ENCODE measurements at places on chromosomes 2 and 18.
A peak's percentile ranks its signal among the peaks of the same experiment; 100 is the strongest.

DNA sequence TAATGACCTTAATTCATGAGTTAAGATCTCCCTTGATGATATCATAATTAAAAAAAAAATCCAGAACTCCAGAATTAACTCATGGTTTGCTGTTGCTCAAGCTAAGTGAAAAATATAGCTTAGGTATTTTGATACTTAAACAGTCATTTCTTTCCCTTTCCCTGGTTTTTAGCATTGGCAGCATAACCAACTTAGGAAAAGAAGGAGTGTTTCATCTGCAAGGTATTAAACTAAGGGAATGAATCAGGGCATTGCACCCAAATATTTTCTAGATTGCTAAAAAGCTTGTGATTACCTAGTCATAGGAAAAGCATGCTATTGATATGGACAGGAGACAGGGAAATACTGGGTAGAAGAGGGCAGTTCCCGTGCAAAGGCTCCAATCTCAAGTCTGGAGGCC is 207.2 kb downstream of the LRP1B start:
- DNase-seq: peak; percentile 12
- H3K36me3 ChIP-seq: no peaks in the 10 kb centered on the region
- H3K27ac ChIP-seq: no peak overlapping the region
- no peaks in the 10 kb centered on the region for H3K4me1 ChIP-seq
- H3K4me3 ChIP-seq: no peak overlapping the region
- H3K27me3 ChIP-seq: no peaks in the 10 kb centered on the region

DNA sequence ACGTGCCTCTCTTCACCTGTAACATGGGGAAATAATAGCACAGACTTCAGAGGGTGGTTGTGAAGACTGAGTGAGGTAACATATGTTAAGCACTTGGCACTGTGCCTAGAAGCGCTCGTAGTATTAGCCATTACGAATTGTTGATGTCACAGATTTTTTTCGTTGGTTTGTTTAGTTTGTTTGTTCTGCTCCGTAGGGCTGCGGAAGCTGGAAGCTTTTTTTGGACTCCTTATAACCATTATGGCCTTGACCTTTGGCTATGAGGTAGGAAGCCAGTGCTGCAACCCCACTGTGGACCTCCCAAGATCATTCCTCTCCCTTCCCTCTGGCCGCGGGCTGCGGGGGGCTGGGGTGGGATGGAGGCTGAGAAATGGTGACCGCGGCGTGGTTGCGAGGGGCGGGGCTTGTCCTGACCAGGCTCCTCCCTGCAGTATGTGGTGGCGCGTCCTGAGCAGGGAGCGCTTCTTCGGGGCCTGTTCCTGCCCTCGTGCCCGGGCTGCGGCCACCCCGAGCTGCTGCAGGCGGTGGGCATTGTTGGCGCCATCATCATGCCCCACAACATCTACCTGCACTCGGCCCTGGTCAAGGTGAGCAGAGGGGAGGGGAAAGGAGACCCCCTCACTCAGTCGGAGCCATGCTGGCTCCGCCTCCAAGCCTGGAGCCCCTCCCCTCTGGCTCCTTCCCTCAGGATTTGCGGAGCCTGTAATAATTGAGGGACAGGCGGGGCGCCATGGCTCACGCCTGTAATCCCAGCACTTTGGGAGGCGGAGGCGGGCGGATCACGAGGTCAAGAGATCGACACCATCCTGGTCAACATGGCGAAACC is 5.5 kb downstream of the SLC11A1 start:
- no peaks in the 10 kb centered on the region for H3K36me3 ChIP-seq
- peak; percentile 96 for DNase-seq
- peaks cover 13% of the 10 kb centered on the region for H3K4me1 ChIP-seq
- peak overlapping the region; percentile 59 for H3K4me3 ChIP-seq

- no peaks in the 10 kb centered on the region for H3K36me3 ChIP-seq
- H3K27ac ChIP-seq: no peak overlapping the region
- H3K27me3 ChIP-seq: no peaks in the 10 kb centered on the region
- H3K4me1 ChIP-seq: peaks cover 13% of the 10 kb centered on the region
- H3K4me3 ChIP-seq: no peak overlapping the region
These were observed 5.6 kb downstream of the TMEM247 start for GRCh38 chr2:46485002-46485401.

DNA sequence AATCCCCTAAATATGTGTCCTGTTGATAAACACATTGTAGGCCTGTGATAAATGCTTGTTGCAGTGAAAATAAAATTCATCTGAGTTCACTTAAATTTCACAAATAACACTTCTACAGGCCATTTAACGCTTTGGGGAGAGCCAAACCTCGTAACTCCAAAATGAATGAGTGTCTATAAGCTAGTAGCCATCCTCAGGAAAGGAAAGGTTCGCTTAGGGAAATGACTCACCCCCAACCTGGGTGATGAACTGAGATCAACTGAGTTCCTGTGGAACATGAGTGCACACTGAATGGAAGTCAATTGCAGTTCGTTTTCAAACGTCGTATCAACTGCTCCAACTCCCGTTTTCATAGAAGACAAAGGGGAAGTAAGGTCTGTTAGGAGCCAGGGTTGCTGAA is 527.6 kb upstream of the ID2 start:
- no peaks in the 10 kb centered on the region for H3K36me3 ChIP-seq
- H3K27ac ChIP-seq: no peak overlapping the region
- no peak for DNase-seq
- H3K4me1 ChIP-seq: peaks cover 13% of the 10 kb centered on the region
- no peak overlapping the region for H3K4me3 ChIP-seq

DNA sequence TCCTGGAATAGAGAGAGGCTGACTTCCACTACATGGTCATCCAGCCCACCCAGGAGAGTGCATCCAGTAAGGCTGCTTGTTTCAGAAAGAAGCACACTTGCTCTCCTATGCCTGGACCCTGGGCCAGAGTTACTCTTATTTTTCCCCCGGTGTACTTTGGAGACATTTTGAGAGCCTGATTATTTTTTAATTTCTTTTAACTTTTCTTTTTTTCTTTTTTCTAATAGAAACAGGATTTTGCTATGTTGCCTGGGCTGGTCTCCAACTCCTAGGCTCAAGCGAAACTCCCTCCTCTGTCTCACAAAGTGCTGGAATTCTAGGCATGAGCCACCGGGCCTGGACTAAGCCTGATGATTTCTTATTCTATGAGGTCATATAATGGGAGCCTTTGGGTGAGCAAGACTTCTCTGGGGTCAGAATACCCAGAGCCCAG is 62.2 kb downstream of the RPL37A start:
- peak overlapping the region; percentile 35 for H3K27ac ChIP-seq
- H3K4me3 ChIP-seq: no peak overlapping the region
- H3K4me1 ChIP-seq: peaks cover 10% of the 10 kb centered on the region
- no peaks in the 10 kb centered on the region for H3K36me3 ChIP-seq
- DNase-seq: no peak

GRCh38 chr2:150557020-150557600 is 69.6 kb upstream of the RND3 start:
- H3K36me3 ChIP-seq: no peaks in the 10 kb centered on the region
- no peak overlapping the region for H3K4me3 ChIP-seq
- DNase-seq: no peak
- no peak overlapping the region for H3K27ac ChIP-seq
- no peaks in the 10 kb centered on the region for H3K4me1 ChIP-seq

- no peak for DNase-seq
- no peak overlapping the region for H3K4me3 ChIP-seq
- H3K27me3 ChIP-seq: no peaks in the 10 kb centered on the region
- H3K36me3 ChIP-seq: peaks cover 67% of the 10 kb centered on the region
- H3K27ac ChIP-seq: no peak overlapping the region
These were observed 50.0 kb downstream of the SOCS6 start for GRCh38 chr18:70338890-70339289.

DNA sequence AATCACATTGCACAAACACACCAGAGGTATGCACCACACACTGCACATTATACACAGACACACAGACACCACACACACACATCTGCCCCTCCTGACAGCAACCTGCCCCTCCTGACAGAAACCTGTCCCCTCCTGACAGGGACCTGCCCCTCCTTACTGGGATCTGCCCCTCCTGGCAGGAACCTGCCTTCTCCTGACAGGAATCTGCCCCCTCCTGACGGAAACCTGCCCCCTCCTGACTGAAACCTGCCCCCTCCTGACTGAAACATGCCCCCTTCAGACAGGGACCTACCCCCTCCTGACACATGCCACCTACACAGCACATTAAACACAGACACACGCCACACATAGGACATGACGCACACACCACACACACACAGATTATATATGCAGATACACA is 88.9 kb downstream of the PXDN start:
- H3K27ac ChIP-seq: peak overlapping the region; percentile 89
- peaks cover 24% of the 10 kb centered on the region for H3K36me3 ChIP-seq
- H3K27me3 ChIP-seq: no peaks in the 10 kb centered on the region
- H3K4me1 ChIP-seq: peaks cover 49% of the 10 kb centered on the region
- DNase-seq: no peak
- no peak overlapping the region for H3K4me3 ChIP-seq

- H3K36me3 ChIP-seq: peaks cover 3% of the 10 kb centered on the region
- H3K4me3 ChIP-seq: no peak overlapping the region
- H3K27me3 ChIP-seq: no peaks in the 10 kb centered on the region
- H3K27ac ChIP-seq: no peak overlapping the region
These were observed 171.2 kb upstream of the MYO3B start for GRCh38 chr2:170006587-170007325.

DNA sequence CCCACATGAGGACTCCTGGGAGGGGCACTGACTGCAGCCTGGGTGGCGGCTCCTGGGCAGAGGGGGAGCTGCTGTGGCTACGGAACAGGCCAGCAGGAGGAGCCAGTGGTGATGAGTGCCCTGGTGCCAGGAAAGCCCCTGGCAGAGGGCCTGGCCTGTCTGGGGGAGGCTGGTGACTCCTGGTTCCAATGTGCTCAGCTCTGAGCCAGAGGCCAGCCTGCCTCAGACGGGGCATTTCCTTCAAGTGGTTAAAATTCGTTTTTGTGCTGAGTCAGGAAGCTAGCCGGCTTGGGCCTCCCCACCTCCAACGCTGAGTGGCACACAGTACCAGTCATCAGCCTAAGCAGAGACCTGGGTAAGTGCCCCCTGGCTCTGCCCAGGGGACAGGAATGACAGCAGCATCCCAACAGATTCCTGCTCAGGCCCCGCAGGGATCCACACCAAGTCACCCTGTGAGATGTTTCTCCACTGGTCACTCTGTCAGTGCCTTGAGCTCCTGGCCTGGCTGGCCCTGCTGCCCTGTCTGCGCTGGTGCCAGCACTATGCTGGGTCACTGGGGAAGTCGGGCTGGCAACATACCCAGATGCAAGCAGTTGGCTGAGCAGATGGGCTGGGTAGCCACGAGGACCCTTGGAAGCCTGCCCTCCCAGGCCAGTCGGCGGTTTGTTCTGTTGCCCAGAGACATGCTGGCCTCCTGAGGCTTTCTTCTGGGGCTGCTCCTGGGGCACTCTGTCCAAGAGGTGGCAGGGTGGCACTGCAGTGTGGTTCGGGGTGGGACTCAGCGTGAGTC is 7.1 kb upstream of the KLF11 start:
- DNase-seq: peak; percentile 59
- H3K36me3 ChIP-seq: no peaks in the 10 kb centered on the region
- H3K27ac ChIP-seq: no peak overlapping the region
- H3K4me3 ChIP-seq: no peak overlapping the region

GRCh38 chr18:55327454-55327853 is 260.5 kb downstream of the TCF4 start:
- H3K27me3 ChIP-seq: no peaks in the 10 kb centered on the region
- no peak for DNase-seq
- H3K4me3 ChIP-seq: no peak overlapping the region
- no peak overlapping the region for H3K27ac ChIP-seq

DNA sequence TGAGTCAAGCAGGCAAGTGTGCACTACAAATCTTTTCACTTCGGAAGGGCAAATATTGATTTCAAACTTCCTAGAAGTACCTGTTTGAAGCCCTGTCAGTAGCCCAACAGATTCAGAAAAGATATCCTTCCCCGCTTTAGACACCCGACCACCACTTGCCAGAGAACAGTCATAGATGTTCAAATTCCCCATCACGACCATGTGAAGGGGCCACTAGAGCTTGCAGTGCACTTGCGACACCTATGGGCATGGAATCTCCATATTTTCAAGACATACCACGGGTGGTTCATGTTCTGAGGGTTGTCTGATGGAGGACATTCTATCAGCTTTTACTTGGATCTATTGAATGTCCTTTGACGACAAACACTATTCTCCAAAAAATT is 23.8 kb downstream of the GNLY start:
- no peak for DNase-seq
- H3K4me3 ChIP-seq: no peak overlapping the region
- H3K4me1 ChIP-seq: no peaks in the 10 kb centered on the region
- H3K27ac ChIP-seq: no peak overlapping the region
- peaks cover 24% of the 10 kb centered on the region for H3K27me3 ChIP-seq

DNA sequence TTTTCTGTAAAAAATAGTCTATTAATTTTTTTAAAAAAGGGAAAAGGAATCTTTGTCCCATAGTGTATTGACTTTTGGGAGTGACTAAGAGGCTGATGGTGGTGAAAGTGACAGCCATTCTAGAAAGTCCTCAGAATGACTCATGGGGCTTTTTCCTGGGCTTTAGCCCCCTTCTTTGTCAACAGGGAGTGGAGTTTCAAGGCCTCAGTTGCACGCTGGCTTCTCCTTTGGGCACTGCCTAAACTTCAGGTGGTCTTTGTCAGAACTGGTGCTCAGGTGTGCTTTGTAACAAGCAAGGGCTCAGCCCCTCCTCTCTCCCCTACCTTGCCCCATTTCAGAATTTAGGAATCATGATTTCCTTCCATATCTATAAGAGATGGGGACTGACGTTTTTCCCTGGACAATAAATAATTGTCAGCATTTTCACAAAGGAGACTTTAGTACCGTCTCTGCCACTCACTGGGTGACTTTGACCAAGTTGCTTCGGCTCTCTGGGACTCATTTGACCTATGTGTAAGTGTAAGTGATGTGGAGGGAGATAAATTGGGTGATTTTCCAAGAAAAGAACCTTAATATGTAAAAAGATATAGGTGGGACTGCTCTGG is 61.2 kb upstream of the IGFBP2 start:
- H3K4me3 ChIP-seq: no peak overlapping the region
- H3K4me1 ChIP-seq: no peaks in the 10 kb centered on the region
- no peak for DNase-seq
- H3K27me3 ChIP-seq: peaks cover 37% of the 10 kb centered on the region
- H3K36me3 ChIP-seq: no peaks in the 10 kb centered on the region

GRCh38 chr2:205692104-205692503 is 9.8 kb downstream of the NRP2 start:
- no peak overlapping the region for H3K27ac ChIP-seq
- no peaks in the 10 kb centered on the region for H3K36me3 ChIP-seq
- no peaks in the 10 kb centered on the region for H3K27me3 ChIP-seq

GRCh38 chr2:9315280-9315847 is 108.0 kb downstream of the ITGB1BP1 start:
- H3K27ac ChIP-seq: peak overlapping the region; percentile 7
- no peak overlapping the region for H3K4me3 ChIP-seq
- H3K4me1 ChIP-seq: peaks cover 30% of the 10 kb centered on the region
- H3K27me3 ChIP-seq: no peaks in the 10 kb centered on the region
- DNase-seq: no peak

GRCh38 chr2:25598911-25599310 is 74.5 kb downstream of the DTNB start:
- no peaks in the 10 kb centered on the region for H3K27me3 ChIP-seq
- no peaks in the 10 kb centered on the region for H3K36me3 ChIP-seq
- H3K4me1 ChIP-seq: no peaks in the 10 kb centered on the region
- DNase-seq: no peak
- no peak overlapping the region for H3K27ac ChIP-seq

GRCh38 chr2:158192515-158193443 is 91.1 kb downstream of the UPP2 start:
- no peak overlapping the region for H3K4me3 ChIP-seq
- H3K27ac ChIP-seq: no peak overlapping the region
- H3K27me3 ChIP-seq: no peaks in the 10 kb centered on the region
- H3K36me3 ChIP-seq: no peaks in the 10 kb centered on the region
- no peak for DNase-seq

Data from mesenchymal stem cell (in vitro differentiated cells and primary cell).